ENCODE measurements at places on chromosomes 1 and 21.
A peak's percentile ranks its signal among the peaks of the same experiment; 100 is the strongest.

- no peak overlapping the region for H3K27ac ChIP-seq
- H3K4me1 ChIP-seq: no peaks in the 10 kb centered on the region
- H3K27me3 ChIP-seq: no peaks in the 10 kb centered on the region
Observed at GRCh38 chr1:70190180-70190579, 15.2 kb downstream of the LRRC40 start.

DNA sequence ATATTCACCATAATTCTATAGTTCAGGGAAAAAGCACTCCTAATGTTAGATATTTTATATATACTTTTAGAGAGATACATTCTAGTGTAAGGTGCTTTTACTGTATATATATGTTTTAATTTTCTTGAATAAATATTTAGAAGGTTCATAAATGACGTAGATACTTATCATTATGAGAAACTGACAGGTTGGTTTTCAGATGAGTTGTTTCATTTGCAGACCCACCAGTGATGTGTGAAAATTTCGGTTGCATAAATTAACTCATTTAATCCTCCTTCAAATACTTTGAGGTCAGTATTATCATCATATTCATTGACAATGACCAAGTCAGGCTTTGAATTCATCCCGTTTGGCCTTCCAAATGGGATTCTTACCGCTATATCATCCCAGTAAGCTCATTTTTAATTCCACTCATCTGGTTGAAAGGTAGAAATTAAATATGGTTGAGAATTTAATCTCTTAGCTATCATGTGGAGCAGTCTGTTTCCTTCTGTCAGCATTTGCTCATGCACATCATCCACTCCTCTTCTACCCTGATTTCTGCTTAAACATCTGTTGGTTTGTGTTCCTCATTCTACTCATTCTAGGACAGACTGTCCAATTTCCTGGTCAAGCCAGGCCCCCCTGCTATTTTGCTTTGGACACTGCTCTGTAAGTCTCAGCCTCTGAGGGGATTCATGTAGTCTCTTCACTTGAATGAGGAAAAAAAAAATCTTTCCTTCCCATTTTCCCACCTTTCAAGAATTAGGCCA is 1156.6 kb downstream of the PLA2G4A start:
- DNase-seq: no peak
- no peaks in the 10 kb centered on the region for H3K36me3 ChIP-seq
- H3K27ac ChIP-seq: no peak overlapping the region
- H3K4me1 ChIP-seq: no peaks in the 10 kb centered on the region
- H3K27me3 ChIP-seq: no peaks in the 10 kb centered on the region

DNA sequence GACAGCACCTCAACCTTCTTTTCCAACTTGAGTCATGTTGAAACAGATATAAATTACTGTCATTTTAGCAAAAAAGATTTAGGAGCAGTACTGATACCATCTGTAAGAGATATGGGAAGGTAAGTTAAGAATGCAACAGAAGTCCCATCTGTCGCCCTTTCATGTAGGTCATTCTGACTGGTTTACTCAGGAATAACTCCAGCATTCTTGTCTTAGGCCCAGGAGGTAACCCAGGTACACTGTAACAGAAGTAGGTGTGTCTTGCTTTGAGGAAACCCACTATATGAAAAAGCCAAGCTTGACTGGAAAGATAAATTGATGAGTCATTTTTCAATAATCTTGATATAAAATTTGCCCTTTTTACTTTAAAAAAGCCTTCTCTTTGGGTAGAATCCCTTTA is 35.4 kb downstream of the PGM1 start:
- peaks cover 36% of the 10 kb centered on the region for H3K36me3 ChIP-seq
- no peaks in the 10 kb centered on the region for H3K27me3 ChIP-seq
- peak overlapping the region; percentile 81 for H3K27ac ChIP-seq
- no peak for DNase-seq
- peaks cover 39% of the 10 kb centered on the region for H3K4me1 ChIP-seq

DNA sequence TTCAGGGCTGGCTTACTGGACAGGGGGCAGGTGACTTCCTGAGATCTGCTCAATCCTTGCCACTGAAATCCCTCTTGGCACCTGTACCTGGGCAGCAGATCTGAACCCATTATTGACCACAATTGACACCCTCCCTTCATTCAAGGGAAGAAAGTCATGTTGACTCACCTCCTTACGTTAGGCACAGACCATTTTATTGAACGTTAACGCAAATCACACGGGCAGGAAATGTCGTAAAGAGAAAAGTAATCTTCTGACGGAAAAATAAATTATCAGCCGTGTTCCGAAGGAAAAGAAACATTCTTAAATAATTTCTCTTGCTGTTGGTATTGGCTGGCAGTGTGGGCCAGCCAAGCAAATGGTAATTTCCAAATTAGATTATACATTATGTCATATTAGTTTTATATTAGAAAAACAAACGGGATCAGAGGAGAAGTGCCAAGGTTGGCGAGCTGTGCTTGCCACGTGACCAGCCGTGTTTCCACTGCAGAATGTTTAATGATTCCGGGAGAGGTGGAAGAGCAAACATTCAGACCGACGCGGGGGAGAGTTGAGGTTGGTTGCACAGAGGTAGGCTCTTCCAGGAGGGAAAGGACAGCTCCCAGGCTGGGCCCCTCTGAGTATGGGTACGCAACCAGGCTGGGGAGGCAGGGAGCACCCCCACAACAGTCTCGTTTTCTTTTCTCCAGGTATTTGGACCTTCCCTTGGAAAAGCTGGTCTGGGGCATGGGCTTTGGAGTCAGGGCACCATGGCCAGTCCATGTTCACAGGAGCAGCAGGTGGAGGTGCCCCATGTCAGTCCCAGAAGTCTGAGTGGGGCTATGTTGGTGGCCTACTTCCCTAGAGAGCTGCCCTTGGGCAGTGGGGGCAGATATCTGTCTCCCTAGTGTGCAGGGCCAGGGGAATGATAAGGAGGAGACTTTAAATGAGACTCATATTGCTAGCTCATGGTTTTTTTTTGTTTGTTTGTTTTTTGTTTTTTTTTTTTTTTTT is 121.1 kb downstream of the FOXD2 start:
- no peak overlapping the region for H3K4me3 ChIP-seq
- peaks cover 17% of the 10 kb centered on the region for H3K4me1 ChIP-seq
- H3K36me3 ChIP-seq: no peaks in the 10 kb centered on the region
- H3K27me3 ChIP-seq: no peaks in the 10 kb centered on the region

DNA sequence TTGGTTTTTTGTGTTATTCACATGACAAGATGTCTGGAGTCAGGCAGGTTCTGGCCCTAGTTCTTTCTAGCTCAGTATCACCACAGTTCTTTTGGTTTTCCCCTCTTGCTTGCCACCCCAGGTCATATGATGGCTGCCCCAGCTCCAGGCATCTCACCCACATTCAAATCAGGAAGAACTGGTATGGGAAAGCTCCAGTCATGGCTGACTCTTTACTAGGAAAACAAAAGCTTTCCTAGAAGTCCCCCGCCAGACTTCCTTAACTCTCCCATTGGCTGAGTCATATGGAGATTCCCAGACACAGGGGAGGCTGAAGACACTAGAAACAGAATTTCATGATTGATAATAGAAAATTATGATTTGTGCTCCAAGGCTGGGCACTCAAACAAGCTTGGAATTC is 22.1 kb upstream of the EYA3 start:
- H3K4me3 ChIP-seq: no peak overlapping the region
- H3K27ac ChIP-seq: no peak overlapping the region
- DNase-seq: no peak
- peaks cover 5% of the 10 kb centered on the region for H3K4me1 ChIP-seq
- no peaks in the 10 kb centered on the region for H3K27me3 ChIP-seq
- H3K36me3 ChIP-seq: no peaks in the 10 kb centered on the region

GRCh38 chr1:109314795-109315194 is 8.0 kb upstream of the MYBPHL start:
- no peak for DNase-seq
- no peaks in the 10 kb centered on the region for H3K36me3 ChIP-seq
- no peaks in the 10 kb centered on the region for H3K27me3 ChIP-seq
- H3K4me1 ChIP-seq: no peaks in the 10 kb centered on the region

DNA sequence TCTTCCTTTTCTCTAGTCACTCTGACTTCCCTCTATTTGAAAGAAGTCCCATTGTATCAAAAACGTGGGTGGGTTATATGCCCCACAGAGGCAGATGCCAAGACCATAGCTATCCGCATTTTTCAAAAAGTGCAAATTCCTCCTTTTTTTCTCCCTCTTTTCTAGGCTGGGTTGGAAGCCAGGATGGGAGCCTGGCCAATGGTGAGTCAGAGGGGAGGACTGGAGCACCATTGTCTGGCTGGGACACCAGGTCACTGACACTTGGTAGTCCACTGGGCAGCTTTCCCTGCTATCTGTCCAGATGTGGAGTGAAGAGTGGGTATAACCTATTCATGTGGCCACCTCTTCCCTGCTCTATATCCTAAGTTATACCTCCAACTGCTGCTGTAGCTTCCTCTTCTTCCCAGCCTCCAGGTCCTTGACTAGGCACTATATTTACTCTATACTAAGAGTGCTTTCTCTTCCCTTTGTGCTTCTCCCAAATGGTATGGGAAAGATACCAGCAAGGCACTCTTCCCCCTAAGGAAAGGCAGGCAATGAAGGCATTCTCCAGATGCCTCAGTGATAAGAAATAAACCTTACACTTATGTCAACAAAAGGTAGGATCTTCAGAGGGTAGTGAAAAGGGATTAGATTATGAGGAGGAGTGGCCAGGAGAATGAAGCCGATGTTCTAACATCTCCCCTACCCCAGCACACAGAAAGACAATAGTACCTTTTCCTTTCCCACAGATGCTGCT is 12.9 kb downstream of the PI4KB start:
- peaks cover 76% of the 10 kb centered on the region for H3K36me3 ChIP-seq
- DNase-seq: no peak
- H3K27me3 ChIP-seq: no peaks in the 10 kb centered on the region
- H3K4me3 ChIP-seq: no peak overlapping the region

DNA sequence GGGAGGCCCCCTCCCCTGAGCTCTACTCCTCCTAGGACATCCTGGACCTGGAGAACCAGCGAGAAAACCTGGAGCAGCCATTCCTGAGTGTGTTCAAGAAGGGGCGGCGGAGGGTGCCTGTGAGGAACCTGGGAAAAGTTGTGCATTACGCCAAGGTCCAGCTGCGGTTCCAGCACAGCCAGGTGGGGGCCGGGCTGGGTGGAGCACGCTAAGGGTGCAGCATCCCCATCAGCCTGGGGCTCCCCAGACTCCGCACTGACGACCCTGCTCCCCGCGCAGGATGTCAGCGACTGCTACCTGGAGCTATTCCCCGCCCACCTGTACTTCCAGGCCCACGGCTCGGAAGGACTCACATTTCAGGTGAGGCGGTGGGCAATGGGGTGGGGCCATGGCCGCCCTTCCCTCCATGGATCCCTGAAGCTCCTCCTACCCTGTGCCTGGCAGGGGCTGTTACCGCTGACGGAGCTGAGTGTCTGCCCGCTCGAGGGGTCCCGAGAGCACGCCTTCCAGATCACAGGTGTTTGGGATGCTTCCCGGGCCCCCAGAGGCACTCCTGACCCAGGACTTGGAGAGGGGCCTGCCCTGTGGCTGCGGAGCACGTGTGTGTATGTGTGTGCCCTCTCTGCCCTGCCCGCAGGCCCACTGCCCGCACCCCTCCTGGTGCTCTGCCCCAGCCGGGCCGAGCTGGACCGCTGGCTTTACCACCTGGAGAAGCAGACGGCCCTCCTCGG is 4.1 kb downstream of the PLEKHN1 start:
- H3K4me1 ChIP-seq: no peaks in the 10 kb centered on the region
- no peak overlapping the region for H3K4me3 ChIP-seq
- H3K27me3 ChIP-seq: no peaks in the 10 kb centered on the region
- H3K36me3 ChIP-seq: peaks cover under 1% of the 10 kb centered on the region

DNA sequence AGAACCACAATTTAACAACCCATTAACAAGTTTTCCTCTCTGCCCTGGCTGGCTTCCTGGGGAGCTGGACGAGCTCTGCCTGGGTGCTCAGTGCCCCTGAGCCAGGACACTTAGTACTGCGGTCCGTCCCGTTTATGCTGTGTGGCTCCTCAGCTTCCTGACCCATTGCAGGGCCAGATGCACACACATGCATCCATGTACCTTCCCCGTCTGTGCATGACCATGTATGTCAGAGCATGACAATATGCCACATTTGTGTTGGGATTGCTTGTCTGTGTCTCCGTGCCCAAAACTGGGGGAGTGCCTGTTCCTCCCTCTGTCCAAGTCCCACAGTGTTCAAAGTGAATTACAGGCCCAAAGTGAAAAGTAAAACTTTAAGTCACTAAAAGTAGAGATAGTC is 9.7 kb upstream of the TFF3 start:
- H3K27ac ChIP-seq: no peak overlapping the region
- no peak for DNase-seq
- no peaks in the 10 kb centered on the region for H3K4me1 ChIP-seq
- H3K4me3 ChIP-seq: no peak overlapping the region

Data from RWPE2 (cell line).